Muscle of back (tissue), 13 donors: ENCODE measurements at places on chromosomes 13 and 19. TPM values are rescaled to one million over a fixed set of nuclear protein-coding genes. Genes with fewer than 3 reads are reported as not detected.

GRCh38 chr13:113045251-113046127 lies 60.1 kb upstream of the F7 start:
- no peak for DNase-seq

DNA sequence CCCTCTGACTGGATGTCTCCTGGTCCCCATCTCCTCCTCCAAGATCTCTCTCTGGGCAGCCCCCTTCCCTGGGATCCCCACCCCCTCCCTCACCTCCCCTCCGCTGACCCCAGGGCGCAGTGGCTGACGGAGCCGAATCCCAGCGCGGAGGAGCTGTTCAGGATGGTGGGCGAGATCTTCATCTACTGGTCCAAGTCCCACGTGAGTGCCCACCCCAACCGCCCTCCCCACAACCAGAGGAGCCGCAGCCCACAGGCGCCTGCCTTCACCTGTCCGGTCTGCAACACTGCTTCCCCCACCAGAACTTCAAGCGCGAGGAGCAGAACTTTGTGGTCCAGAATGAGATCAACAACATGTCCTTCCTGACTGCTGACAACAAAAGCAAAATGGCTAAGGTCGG lies 89.4 kb downstream of the RYR1 start:
- DNase-seq, result no peak

DNA sequence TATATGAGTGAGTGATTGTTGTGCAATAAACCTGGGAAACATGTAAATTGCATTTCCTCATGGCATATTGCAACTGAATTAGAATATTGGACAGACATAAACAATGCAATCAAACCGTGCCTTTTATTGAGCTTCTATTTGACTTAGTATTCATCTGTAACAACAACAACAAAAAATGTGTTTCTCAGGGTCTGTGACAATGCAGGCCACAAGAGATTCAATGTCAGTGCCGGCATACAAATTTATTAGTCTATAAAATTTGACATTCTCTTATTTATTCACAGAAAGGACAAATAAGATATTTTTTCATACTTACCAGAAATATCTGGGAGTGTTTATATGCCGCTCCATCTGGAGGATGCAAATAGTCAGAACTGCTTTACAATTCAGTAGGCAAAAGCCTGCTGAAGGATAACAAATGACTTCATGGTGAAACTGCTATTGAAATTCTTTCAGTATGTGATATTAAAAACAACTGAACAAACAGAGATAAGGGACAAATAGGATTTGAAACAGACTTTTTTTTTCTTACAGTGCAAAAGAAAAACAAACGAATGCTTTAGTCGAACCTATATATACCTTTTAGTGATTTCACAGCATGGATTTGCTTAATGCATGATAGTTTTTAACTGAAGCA lies 77.2 kb downstream of the DACH1 start:
- no peak for DNase-seq

- DNase-seq, result no peak
Measured at GRCh38 chr19:41220811-41221210, 1.8 kb downstream of the AXL start.

Gene SERPINE3
- polyA plus RNA-seq, result not detected

- DNase-seq, result no peak
Measured at GRCh38 chr13:103099722-103100293, 33.6 kb upstream of the SLC10A2 start.

Gene PCDH20
- 2.2 TPM for polyA plus RNA-seq

Gene WDR87
- polyA plus RNA-seq, result 0.13 TPM

GRCh38 chr13:48615049-48615448 lies 38.7 kb upstream of the CYSLTR2 start:
- DNase-seq, result no peak

Gene TBCB
- polyA plus RNA-seq, result 69.5 TPM

Gene ZNF154
- polyA plus RNA-seq, result 9.3 TPM

GRCh38 chr19:6259312-6259861 lies 20.4 kb downstream of the MLLT1 start:
- DNase-seq, result no peak

Gene ENOX1
- polyA plus RNA-seq, result 12.6 TPM

Gene ZNF773
- 11.8 TPM for polyA plus RNA-seq

GRCh38 chr19:44813070-44813840 lies 4.4 kb downstream of the BCAM start:
- no peak for DNase-seq
